Activated CD4-positive, CD25-positive, alpha-beta regulatory T cell (primary cell): ENCODE measurements at places on chromosomes 13 and 19.

GRCh38 chr13:23963184-23963931 lies 66.1 kb upstream of the C1QTNF9B start:
- no peak for DNase-seq

- DNase-seq: no peak
These were observed 28.6 kb upstream of the NANOS3 start for GRCh38 chr19:13848340-13848677.

- DNase-seq: no peak
These were observed 62.8 kb upstream of the EDNRB start for GRCh38 chr13:77981281-77981881.

DNA sequence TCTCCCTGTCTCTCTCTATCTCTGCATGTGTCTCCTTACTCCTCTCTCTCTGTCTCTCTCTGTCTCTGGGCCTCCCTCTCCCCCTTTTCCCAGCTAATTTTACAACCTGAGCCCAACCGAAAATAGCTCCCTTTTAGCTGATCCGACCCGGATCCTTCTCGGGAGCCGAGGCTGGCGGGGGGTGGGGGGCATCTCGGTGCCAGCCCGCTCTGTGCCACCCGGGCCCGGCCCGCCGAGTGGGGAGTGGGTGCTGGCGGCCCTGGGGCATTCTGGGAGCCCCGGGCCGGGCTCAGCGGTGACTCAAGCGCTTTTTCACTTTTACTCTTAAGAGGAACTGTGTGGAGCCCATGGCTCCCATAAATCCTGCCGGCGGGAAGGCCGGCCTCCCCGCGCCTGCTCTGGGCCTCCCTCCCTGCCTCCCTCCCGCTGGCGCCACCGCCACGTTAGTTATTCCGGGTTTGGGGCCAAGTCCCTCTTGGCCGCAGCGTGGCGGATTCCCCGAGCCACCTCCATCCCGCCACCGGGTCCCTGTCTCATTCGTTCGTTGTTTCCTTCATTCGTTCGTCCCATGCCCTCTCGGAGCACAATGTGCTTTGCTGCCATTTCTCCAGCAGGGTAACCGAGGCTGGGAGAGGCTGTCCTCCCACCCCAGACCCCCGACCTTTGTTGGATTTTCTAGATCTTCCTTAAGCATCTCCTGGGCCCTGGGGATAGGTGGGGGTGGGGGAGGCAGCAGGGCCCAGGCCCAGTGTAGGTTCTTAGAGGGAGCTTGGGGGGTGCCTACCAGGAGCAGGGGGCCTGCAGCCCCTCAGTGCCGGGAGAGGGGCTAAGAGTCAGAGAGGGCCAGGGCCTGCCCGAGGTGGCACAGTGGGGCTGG lies 3.2 kb downstream of the NFIC start:
- DNase-seq: no peak

- DNase-seq: no peak
These were observed 20.1 kb upstream of the MYO16 start for GRCh38 chr13:108609353-108609752.

- no peak for DNase-seq
These were observed 1.5 kb downstream of the FAM124A start for GRCh38 chr13:51223560-51224270.

GRCh38 chr13:74040200-74040599 lies 94.0 kb downstream of the KLF12 start:
- no peak for DNase-seq

GRCh38 chr19:48798937-48799336 lies 11.9 kb downstream of the BCAT2 start:
- DNase-seq: no peak

- DNase-seq: no peak
These were observed 21.5 kb upstream of the GARRE1 start for GRCh38 chr19:34232566-34233481.

DNA sequence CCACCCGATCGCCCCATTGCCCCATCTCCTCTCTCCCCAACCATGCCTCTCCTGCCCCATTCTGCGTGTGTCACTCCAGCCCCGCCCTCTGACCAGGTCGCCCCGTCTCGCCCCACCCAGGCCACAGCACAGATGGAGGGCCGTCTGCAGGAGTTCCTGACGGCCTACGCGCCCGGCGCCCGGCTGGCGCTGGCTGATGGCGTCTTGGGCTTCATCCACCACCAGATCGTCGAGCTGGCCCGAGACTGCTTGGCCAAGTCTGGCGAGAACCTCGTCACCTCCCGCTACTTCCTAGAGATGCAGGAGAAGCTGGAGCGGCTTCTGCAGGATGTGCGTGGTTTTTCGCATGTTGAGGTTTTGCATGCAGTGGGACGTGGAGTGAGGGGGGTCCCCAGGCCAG lies 26.2 kb downstream of the MAST3 start:
- DNase-seq: no peak

- DNase-seq: no peak
These were observed 18.4 kb downstream of the SPATA13 start for GRCh38 chr13:24178847-24179485.

- DNase-seq: no peak
These were observed 1339.1 kb downstream of the OLFM4 start for GRCh38 chr13:54367639-54368271.

DNA sequence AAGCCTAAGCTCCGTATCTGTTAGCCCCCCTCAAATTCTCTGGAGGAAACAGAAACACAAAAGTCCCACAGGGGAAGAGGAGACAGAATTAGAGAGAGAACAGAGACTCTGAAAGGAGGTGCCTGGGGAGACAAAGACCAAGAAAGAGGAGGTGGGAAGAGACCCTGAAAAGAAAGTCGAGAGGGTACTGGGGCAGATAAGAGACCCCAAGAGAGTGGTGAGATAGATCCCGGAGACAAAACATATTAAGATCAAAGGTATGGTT lies 915 bp upstream of the GRWD1 start:
- DNase-seq: no peak

GRCh38 chr19:16771618-16772017 lies 52.0 kb downstream of the NWD1 start:
- peak; percentile 36 for DNase-seq

DNA sequence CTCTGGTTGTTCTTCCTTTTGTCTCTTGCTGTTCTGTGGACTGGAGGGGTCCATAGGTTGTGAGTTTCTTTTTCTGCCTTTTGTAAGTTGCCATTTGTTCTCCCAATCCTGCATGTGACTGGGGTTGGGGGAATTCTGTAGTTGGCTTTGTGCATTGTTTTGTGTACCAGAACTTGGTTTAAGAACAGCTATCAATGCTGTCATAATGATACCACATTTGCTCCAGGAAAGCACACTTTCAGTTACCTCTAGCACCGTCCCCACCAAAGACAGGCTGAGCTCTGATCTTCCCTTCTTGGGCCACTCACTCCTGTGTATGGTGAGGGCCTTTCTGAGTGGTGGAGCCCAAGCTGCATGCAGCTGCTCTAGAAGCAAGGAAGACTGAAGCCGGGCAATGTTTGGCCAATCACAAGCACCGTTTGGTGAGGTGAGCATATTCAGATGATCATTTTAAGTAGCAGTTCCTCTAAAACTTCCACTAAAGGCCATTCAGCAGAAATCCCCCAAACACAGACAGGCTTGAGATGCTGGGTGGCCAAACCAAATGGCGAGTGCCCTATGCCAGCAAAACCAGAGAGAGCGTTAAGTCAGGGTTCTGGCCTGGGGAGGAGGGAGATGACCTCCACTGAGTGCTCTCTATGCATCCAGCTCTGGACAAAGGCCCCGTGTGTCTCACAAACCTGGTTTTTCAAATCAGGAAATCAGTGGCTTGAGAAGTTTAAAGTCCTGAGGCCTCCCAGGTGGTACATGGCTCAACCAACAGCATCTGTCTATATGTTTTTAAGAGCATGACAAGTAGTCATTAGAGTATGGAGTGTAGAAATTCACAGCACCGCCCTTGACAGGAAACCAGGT lies 120.7 kb upstream of the SPATA13 start:
- no peak for DNase-seq

DNA sequence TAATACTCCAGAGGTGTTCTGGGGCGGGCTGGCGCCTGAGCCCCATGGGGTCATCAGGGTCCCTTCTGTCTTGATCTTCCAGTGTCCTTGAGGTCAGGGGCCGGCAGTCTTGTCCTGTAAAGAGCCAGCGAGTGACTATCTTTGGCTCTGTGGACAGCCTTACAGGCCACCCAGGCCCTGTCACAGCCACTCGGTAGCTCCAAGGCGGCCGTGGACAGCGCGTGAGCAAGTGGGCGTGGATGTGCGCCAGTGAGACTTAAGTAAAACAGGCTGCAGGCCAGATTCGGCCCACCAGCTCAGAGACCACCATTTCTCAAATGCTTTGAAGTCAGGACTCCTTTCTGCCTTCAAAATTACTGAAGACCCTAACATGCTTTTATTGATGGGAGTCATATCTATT lies 3.7 kb downstream of the ZNF444 start:
- no peak for DNase-seq

DNA sequence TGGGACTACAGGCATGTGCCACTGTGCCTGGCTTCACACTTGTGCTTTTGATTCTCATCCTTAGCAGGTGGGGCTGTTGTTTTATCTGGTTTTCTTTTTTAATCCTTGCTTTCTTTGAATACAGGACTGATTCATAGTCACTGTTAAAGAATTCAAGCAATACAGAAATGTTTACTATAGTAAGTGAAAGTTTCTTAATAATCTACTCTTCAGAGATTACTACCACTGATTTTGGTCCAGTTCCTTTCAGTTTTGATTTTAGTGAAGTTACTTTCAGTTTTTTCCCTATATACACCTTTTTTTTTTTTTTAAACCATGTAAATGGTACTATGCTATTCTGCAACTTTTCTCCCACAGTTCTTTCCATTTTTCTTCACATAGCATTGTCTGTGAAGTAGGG lies 53.6 kb downstream of the GATAD2A start:
- DNase-seq: no peak

- no peak for DNase-seq
These were observed 7.2 kb downstream of the IQCN start for GRCh38 chr19:18266771-18267686.

GRCh38 chr19:31111741-31112140 lies 237.5 kb downstream of the TSHZ3 start:
- no peak for DNase-seq

DNA sequence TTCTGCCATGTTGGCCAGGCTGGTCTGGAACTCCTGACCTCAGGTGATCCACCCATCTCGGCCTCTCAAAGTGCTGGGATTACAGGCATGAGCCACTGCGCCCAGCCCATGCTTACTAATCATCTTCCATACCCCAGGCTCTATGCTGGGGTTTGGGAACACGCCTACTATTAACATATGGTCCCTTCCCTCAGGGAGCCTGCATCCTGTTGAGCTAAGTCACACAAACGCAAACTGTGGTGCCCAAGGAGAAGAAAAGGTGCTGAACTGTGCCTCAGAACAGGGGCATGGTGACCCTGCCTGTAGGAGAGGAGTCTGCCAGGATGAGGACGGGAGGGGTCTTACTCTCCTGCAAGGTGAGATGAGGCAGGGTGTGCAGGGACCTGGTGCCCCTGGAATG lies 5.6 kb downstream of the MICOS13 start:
- DNase-seq: no peak

DNA sequence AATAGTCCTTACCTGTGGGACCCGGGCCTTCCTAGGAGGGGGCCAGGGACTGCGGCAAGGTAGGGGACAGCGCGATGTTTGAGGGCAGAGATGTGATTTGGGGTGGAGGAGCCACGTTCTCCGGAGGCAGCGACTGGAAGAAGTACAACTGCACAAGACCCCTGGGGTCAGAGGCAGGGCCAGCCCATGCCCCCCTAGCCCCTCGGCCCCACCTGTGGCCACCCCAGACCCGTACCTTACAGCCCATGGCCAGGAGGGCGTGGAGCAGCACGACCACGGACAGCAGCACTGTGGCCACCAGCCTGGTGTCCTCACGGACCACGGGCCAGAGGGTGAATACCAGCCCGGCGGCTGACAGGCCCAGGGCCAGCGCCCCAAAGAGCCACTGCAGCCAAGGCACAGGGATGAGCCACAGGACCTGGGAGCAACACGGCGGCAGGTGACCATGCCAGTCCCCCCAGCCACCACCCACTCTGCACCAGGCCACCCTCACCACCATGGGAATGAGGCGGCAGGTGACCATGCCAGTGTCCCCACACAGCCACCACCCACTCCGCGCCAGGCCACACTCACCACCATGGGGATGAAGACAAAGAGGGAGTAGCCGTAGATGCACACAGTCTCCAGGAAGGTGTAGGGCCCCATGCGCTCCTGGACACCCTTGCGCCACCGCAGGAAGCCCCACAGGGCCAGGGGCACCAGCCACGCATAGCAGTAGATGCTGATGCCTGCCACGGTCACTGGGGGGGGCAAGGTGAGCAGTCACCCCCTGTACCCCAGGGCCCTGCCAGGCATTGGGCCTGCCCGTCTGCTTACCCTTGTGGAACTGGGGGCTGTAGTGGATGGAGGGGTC lies 5.0 kb downstream of the YIPF2 start:
- no peak for DNase-seq

GRCh38 chr13:40920826-40921225 lies 98.3 kb downstream of the ELF1 start:
- DNase-seq: no peak

- DNase-seq: no peak
These were observed 112.3 kb downstream of the AKAP11 start for GRCh38 chr13:42384265-42384664.

DNA sequence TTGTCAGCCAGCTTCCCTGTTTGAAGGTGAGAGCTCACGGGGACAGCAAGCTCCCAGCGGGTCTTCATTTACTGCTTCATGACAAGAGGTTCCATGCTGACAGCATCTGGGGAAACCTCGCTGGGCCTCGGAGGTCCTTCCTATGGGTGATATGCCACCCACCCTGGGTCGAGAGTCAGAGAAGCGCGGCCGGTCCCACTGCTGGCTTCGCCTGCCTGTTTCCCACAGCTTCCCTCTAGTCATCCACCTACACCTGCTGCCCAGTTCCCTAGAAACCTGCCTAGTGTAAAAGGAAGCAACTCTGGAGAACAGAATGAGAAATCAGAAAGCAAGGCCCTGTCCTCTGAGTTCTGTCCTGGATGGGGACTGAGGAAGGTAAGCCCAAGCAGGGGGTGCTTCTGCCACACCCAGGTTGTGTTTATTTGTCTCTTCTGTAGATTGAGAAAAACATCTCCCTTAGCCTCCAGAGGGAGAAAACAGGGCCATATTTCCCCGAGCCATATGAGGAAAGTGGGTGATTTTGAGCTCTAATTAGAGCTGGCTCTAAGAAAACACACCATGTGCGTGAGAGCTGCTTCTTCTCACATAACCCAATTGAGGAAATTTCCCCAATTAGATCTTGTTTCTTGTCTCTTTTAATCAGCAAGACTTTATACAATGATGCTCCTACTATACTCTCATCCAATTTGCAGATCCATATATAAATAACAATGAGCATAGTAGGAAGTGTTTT lies 504.3 kb downstream of the IRS2 start:
- DNase-seq: no peak

GRCh38 chr13:113358653-113359190 lies 5.2 kb downstream of the GRTP1 start:
- DNase-seq: no peak
